ENCODE measurements at places on chromosomes 1 and 21. TPM values are rescaled to one million over a fixed set of nuclear protein-coding genes. Genes with fewer than 3 reads are reported as not detected.

GRCh38 chr1:206880314-206880713, 14.9 kb downstream of the IL20 start:
- no peaks in the 10 kb centered on the region for H3K27me3 ChIP-seq
- no peaks in the 10 kb centered on the region for H3K36me3 ChIP-seq
- H3K4me1 ChIP-seq, result no peaks in the 10 kb centered on the region

- no peak overlapping the region for H3K27ac ChIP-seq
- no peak for DNase-seq
- H3K4me3 ChIP-seq, result no peak overlapping the region
- no peaks in the 10 kb centered on the region for H3K4me1 ChIP-seq
- no peaks in the 10 kb centered on the region for H3K27me3 ChIP-seq
- H3K36me3 ChIP-seq, result peaks cover 7% of the 10 kb centered on the region
These were observed 6.1 kb downstream of the MRPS21 start for GRCh38 chr1:150299716-150300115.

DNA sequence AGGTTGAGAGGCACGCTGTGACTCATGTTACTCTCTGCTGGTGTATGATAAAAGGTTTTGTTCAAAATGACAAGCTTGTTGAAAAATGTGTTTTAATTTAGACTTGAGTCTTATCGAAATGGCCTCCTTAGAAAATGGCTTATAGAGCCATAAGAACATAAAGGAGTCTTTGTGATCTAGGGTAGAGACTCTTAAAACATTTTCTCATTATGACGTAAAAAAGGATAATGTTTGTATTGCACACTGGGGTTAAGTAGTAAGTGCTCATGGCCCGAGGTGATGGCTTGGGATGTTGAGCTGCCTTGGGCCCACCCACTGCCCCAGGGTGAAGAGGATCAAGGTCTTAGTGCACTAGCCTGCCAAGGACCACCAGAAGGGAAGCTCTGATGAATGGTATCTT, 117.4 kb downstream of the DISC1 start:
- H3K4me1 ChIP-seq, result no peaks in the 10 kb centered on the region
- H3K36me3 ChIP-seq, result no peaks in the 10 kb centered on the region
- H3K4me3 ChIP-seq, result no peak overlapping the region
- DNase-seq, result no peak
- H3K27ac ChIP-seq, result no peak overlapping the region
- no peaks in the 10 kb centered on the region for H3K27me3 ChIP-seq

DNA sequence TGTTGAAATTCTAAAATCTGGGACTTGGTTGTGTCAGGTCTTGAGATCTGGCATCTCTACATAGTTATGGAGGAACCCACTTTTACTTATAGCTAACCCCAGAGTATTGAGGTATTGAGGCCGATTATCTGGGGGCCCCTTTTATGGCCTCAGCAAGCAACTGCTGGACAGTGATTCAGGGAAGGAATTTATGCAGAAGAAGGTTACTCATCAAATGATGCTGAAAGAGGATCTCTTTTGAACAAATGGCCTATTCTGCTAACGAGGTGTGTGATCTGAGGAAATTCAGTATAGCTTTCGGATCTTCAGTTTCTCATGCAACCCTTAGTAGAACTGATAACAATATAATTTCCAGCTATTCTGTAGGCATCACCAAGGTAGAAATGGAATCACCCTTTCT, 239.9 kb downstream of the PAPPA2 start:
- H3K36me3 ChIP-seq, result no peaks in the 10 kb centered on the region
- no peak for DNase-seq
- no peaks in the 10 kb centered on the region for H3K4me1 ChIP-seq

DNA sequence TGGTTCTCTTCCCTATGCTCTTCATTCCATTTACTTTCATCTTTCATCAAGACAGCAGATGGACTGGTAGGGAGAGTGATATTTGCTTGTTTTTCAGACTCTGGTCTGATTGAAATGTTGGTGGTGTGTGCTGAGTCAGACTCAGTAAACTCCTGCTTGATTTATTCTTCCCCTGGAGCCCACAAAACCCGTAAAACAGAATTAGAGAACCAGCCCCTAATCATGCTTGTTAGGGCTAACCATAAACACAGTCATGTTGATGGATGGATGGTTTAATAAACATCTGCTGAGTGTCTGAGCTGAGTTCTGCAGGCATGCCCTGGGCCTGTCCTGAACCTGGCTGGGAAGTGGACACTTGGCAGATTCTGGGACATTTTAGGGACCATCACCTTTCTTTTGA, 24.8 kb downstream of the NOS1AP start:
- H3K4me1 ChIP-seq, result no peaks in the 10 kb centered on the region
- no peak for DNase-seq

- DNase-seq, result no peak
- H3K27ac ChIP-seq, result no peak overlapping the region
- H3K36me3 ChIP-seq, result no peaks in the 10 kb centered on the region
- no peaks in the 10 kb centered on the region for H3K27me3 ChIP-seq
These were observed 39.0 kb downstream of the GALNT2 start for GRCh38 chr1:230105754-230106625.

DNA sequence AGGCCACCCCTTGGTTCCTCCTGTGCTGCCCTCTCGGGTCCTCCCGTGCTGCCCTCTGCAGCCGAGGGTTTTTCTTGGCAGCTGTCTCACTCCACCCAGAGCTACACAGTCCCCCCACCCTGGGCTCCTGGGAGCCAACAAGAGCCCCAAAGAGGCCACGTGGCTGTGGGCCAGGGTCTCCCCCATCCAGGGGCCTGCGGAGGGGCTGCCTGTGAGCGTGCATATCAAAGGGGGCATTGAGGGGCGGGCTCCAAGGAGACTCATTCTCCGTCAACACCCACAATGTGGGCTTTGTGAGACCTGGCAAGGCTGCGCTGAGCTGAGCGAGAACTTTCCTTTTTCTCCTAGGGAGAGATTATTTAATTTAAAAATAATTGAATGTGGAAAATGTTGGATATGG, 108.7 kb upstream of the ARHGEF16 start:
- H3K4me1 ChIP-seq, result no peaks in the 10 kb centered on the region
- no peak overlapping the region for H3K4me3 ChIP-seq
- DNase-seq, result no peak
- H3K36me3 ChIP-seq, result no peaks in the 10 kb centered on the region
- no peak overlapping the region for H3K27ac ChIP-seq
- no peaks in the 10 kb centered on the region for H3K27me3 ChIP-seq

DNA sequence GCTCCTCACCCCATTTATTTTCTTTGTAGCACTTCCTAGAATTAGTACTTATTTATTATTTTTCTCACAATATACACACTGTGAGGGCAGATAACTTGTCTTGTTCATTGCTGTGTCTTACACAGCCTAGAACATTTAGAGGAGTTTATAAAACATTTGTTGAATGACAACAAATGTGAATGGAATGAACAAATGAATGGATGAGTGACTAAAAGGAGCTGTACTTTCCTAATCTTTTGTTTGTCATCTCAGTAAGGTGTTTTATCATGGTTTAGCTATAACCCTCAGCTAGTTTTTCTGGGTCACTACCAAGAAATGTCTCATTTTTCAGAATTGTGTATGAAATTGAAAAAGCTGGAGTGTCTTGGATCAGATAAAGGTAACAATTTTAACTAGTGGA, 239.3 kb upstream of the KCNK2 start:
- no peaks in the 10 kb centered on the region for H3K36me3 ChIP-seq
- no peaks in the 10 kb centered on the region for H3K4me1 ChIP-seq
- no peaks in the 10 kb centered on the region for H3K27me3 ChIP-seq
- no peak for DNase-seq
- no peak overlapping the region for H3K27ac ChIP-seq

DNA sequence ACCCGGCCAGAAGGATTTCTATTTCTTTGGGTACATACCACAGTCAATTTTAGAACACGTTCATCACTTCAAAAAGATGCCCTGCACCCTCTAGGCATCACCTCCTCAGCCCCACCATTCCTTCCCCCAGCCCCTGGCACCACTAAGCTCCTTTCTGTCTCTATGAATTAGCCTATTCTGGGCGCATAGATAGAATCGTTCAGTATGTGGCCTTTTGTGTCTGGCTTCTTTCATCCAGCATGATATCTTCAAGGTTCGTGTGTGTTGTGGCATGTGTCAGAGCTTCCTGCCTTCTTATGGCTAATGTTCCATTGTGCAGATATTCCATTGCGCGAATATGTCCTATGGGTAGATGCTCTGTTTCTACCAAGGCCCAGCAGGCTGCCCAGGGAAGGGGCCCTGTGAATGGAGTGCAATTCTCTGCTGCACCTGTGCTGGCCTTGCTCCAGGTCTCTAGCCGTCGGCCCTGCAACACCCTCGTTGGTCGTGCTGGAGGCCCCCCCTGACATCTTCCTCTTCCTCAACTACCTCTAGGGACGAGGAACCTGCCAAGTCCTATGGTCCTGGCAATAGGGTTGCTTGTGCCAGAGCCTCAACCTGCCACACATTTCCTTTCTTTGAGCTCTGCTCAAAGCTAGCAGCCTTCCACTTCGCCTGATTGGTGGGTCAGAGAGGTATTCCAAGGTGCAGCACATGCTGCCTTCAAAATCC, 113.5 kb downstream of the RIPK4 start:
- DNase-seq, result no peak
- no peak overlapping the region for H3K27ac ChIP-seq
- no peaks in the 10 kb centered on the region for H3K4me1 ChIP-seq
- H3K36me3 ChIP-seq, result no peaks in the 10 kb centered on the region
- H3K4me3 ChIP-seq, result no peak overlapping the region

DNA sequence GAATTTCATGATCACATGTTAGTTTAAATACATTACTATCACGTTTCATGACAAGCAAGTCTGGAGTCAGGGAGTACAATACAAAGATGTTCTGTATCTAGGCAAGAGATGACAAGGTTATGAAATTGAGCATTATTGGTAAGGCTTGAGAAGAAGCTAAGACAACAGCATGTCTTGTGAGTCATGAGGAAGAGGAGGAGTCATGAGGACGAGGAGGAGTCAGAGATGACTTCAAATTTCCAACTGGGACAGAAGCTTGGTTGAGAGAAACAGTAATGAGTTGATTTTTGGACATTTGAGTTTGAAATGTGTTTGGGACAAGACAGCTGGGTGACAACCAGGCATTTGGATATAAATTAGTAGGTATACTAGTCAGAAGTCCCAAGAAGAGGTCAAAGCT, 4.3 kb upstream of the UBE2U start:
- no peak overlapping the region for H3K4me3 ChIP-seq
- H3K36me3 ChIP-seq, result no peaks in the 10 kb centered on the region
- H3K27ac ChIP-seq, result no peak overlapping the region
- no peaks in the 10 kb centered on the region for H3K27me3 ChIP-seq
- H3K4me1 ChIP-seq, result no peaks in the 10 kb centered on the region

DNA sequence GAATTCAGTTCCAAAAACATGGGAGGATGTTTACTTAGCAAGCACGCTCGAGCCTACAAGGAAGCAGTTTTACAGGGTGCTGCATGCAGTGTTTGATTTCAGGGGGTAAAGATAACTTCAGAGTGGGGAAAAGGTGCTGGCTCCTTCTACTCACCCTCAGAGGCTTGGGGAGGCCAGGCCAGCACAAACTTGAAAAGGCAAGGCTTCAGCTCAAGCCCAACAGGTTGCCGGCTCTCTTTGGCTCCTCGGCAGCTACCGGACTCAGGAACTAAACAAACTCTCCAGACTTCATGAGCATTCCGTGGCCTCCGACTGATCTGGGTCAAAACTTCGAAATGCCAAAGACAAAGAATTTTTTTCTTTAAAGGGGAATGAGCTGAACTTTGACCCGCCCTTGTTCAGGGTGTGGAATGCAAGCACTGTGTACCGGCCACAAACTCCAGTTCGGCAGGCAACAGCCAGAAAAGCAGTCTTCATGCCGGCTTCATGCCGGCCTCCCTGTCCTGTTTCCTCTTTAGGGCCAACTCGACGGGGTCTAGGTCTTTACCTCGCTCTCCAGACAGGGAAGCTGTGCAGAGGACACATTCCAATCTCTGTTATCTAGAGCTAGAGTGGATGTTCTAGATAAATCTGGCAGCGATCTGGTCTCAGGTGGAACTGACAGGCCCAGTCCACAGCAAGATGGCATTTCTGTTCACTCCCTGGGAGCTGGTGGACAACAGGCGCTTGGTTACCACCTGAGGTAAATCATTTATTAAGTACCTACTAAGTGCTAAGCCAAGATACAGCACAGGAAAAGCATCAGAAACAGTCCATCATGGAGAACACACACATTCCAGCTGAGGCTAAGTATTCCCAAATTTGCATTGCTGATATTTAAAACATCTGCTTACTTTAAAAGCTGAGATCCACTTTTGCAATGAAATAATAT, 75.0 kb downstream of the CD46 start:
- peak overlapping the region; percentile 96 for H3K27ac ChIP-seq
- peak; percentile 13 for DNase-seq
- peak overlapping the region; percentile 48 for H3K4me3 ChIP-seq
- no peaks in the 10 kb centered on the region for H3K27me3 ChIP-seq

- no peaks in the 10 kb centered on the region for H3K4me1 ChIP-seq
- DNase-seq, result no peak
- H3K36me3 ChIP-seq, result no peaks in the 10 kb centered on the region
- H3K27ac ChIP-seq, result no peak overlapping the region
These were observed 28.6 kb upstream of the MAP10 start for GRCh38 chr1:232776526-232777106.

DNA sequence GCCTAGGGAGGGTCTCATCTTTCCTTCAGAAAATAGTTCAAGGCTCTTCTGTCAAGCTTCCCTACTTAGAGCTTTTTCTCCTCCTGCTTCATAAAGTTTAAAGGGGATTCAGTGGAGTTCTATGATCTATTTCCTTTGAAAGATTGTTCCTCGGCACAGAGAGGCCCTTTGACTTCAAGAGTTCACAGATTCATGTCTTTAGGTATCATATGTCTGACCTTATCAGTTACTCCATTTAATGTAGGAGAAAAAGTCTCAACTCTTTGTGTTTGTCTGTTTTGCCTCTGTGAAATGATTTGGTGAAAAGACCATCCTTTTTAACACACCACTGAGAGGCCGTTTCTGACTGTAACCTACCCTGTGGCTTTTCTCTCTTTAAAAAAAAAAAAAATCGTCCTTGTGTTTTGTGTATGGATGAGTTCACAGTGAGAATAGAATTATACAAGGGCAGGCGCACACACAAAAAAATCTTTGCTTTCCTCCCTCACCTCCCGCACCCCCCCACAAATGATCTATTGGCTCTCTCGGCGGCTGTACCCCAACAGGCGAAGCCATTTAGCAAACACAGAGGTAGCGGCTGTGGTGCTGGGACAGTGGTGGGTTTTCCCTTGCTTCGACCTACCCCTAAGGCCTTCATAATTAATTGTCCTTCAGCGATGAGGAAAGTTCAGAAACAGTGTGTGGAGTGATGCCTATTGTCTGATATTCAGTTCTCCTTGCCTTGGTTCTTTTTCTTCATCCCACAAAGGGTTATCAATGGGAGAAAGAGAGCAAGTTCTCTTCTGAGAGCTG, 29.6 kb downstream of the PROX1 start:
- no peak overlapping the region for H3K27ac ChIP-seq
- H3K4me1 ChIP-seq, result no peaks in the 10 kb centered on the region
- no peaks in the 10 kb centered on the region for H3K27me3 ChIP-seq
- H3K36me3 ChIP-seq, result no peaks in the 10 kb centered on the region
- H3K4me3 ChIP-seq, result no peak overlapping the region

- H3K27ac ChIP-seq, result peak overlapping the region; percentile 98
- peak; percentile 90 for DNase-seq
- H3K4me1 ChIP-seq, result peaks cover 42% of the 10 kb centered on the region
These were observed 4.1 kb downstream of the TAGLN2 start for GRCh38 chr1:159921251-159921650.

The KCNK1 gene
- not detected for total RNA-seq

The MYOCOS gene
- 0.32 TPM for total RNA-seq

The COL16A1 gene
- not detected for total RNA-seq

The MYBPHL gene
- total RNA-seq, result not detected

The C1orf167 gene
- total RNA-seq, result not detected

The C21orf58 gene
- 9.3 TPM for total RNA-seq

The AGO3 gene
- total RNA-seq, result 52.5 TPM

The MAN1C1 gene
- total RNA-seq, result 0.89 TPM

The HPCAL4 gene
- total RNA-seq, result not detected

The ABCB10 gene
- 17.0 TPM for total RNA-seq

Data from B cell (primary cell).